A549 treated with DMSO at 1 μM for 4 hours (cell line): ENCODE measurements at places on chromosomes 5 and 9. TPM values are rescaled to one million over a fixed set of nuclear protein-coding genes. Genes with fewer than 3 reads are reported as not detected.

Gene SPINK6
- 0.32 to 0.76 TPM (median 0.48 TPM) in 5 replicates for total RNA-seq

Gene GMCL2
- not detected in 5 replicates for total RNA-seq

Gene TRAF2
- 42.4 to 76.5 TPM (median 63.8 TPM) in 5 replicates for total RNA-seq

Gene POU5F2
- total RNA-seq, result 0.01 TPM in 3 of 5 replicates, not detected in the others
